ENCODE measurements at places on chromosomes 2 and 18.

DNA sequence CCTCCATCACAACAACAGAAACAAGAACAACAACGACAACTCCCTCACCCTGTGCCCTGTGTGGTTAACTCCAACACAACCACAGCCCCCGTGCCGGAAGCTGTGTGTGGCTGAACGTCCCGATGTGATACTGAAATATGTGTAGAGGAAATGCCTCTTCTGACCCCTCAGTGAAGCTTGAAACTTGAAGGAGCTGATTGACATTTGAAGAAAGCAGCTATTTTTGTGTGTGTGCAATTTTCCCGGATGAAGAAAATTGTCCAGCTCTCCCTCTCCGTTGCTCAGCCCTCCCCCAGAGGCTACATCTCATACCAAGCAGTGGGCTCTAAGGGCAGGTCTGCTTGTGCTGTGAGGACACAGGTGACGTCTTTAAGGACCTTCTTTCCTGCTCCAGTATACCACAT, 173.8 kb downstream of the ICOS start:
- peak; percentile 35 for DNase-seq

GRCh38 chr2:7765236-7765635, 848.0 kb downstream of the RNF144A start:
- no peak for DNase-seq

- peak; percentile 89 for DNase-seq
Measured at GRCh38 chr2:11753452-11753885, 7.0 kb downstream of the LPIN1 start.

DNA sequence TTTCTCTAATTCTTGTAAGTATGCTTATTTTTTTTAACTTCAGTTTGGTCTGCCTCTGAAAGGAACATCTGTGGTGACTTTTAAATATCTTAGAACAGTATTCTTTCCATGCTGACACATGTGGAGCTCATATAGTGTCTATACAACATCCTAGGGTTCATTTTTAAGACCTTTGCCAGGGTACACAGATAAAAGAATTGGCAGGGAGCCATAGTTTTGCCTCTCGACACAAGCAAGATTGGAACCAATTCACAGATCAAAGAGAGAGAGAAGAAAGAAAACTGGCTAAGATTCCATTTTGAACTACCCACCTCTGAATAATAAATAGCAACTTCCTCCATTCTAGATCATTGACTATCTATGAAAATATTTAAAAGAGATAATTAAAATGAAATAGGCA, 142.7 kb upstream of the ST6GAL2 start:
- no peak for DNase-seq

- DNase-seq = no peak
Measured at GRCh38 chr2:74755386-74755785, 78.5 kb upstream of the HK2 start.

DNA sequence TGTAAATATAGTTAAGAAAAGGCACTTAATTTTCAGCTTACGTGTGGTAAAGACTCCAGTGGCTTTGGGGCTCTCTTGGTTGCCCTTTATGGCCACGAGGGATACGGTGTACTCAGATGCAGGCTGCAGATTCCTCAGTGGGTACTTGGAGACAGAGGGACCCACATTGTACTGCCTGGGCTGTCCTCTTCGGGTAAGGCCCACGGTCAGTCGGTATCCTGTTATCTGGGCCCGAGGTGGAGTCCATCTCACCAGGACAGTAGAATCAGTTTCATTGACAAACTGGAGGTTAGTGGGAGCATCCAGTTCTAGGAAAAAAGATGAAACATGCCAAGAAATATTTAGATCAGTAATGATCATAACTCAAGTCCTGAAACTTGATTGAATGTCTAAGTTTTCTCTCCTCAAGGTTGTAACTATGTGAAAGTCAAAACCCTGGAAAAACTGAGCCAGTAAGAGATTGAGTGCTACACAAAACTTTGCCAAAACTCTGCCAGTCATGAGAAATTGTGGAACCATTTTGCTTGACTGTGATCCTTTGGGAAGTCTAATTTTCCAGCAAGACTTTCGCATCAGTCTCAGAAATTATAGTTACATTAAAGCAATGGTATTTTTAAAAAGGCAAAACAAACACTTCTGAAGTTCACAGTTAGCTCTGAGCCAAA, 31.4 kb downstream of the FN1 start:
- DNase-seq = no peak

DNA sequence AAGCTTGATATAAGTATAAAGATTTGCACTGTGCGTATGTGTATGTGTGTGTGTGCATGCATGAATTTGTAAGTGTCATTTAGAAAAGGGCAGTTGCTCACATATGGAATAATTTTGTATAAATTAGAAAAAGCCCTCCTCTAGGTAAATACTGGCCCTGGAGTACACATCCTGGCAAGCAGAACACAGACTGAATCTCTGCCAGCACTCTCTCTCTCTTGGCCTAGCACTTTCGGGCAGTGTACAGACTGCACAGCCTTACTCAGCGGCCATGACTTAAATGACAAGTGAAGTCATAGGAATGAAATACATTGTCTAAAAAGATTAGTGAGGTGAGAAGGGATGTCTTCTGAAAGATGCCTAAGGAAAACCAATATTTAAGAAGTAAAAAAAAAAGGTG, 214.1 kb downstream of the RDH14 start:
- DNase-seq = no peak

GRCh38 chr2:54603357-54603756, 120.1 kb upstream of the EML6 start:
- DNase-seq = no peak

DNA sequence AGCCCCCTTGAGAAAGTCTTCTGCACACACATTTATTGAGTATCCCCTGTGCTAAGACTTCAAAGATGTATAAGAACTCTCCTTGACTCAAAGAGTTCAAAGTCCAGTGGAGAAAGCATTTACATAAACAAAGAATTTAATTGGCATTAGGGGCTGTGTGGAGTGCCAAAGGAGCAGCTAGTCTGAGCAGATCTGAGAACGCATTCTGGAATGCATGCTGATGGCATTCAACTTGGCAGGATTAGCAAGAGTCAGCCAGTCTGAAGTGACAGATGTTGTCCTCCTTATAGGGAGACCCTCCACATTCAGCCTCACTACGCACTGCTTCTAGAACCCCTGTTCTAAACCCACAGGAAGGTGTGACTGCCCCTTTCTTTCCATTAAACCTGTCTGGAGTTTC, 191.5 kb downstream of the RAD51AP2 start:
- DNase-seq = no peak

GRCh38 chr2:157194097-157194688, 63.3 kb upstream of the GALNT5 start:
- peak; percentile 21 for DNase-seq

DNA sequence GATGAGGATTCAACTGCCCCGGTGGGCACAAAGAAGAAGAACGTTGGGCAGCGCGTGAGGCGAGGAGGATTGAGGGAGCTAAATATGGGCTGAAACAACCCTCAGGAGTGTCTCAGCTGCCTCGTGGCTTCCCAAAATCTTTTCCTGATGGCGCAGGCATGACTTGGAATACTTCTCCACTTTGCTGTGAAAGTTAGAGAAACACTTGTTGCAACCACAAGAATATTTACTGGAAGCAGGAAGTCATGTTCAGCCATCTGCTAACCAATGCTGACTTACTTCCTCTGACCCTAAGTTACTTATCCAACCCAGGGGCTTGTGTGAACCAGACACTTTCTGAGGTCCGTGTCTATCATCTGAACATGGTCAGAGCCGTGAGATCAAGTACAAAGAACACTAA, 148.8 kb downstream of the ARL4C start:
- no peak for DNase-seq

DNA sequence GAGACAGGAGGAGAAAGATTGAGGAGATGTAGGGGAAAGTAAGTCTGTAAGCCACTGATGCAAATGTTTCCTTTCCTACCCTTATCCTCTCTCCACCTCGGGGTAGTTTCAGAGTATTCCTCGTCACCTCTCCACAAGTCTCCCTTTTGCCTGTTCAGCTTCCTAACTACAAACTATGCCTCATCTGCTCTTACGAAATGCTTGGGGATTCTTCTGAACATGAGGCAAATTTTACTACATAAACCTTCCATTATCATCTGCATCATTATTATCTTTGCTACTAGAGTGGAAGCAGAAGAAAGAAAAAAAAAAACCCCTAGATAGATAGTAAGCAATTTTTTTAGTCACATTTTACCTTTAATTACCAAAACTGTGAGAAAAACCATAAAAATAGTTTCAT, 43.1 kb upstream of the CWC22 start:
- no peak for DNase-seq

GRCh38 chr18:22213333-22213973, 44.1 kb downstream of the GATA6 start:
- DNase-seq = no peak

DNA sequence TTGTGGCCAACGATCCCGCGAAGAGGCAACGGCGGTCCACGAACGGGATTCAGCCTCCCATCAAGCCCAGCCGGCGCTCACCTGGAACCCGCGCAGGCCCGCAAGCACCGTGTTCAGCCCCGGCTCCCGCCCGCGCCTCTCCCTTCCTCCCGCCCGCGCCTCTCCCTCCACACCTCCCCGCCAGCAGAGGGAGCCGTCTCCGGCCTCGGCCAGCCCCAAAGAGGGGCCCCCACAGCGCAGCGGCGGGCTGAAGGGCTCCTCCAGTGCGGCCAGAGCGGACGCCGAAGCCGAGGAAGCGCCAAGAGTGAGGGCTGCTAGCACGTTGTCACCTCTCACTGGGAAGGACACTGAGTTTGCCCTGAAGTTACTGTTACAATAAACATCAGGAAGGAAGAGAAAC, 55.3 kb upstream of the LAPTM4A start:
- DNase-seq = no peak

- no peak for DNase-seq
Measured at GRCh38 chr2:33420726-33421125, 55.7 kb upstream of the RASGRP3 start.

DNA sequence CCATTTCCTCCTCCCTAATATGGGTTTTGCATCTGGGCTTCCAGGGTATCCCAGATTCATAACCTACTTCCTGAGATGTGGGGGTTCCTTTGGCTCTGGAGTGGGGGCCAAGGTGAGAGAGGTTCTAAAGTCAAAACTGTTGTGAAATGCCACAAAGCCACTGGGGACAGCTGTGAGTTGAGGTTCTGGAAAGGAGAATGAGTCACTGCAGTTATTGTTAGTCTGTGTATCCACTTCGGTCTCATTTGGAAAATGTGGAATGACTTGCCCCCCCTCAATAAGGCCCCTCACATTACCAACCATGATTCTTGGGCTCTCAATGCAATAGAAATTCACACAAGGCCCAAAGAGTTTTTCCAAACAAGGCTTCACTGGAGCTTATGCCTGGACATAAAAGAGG, 51.1 kb upstream of the LGALSL start:
- DNase-seq = no peak

GRCh38 chr2:25068217-25068616, 26.3 kb downstream of the EFR3B start:
- no peak for DNase-seq

GRCh38 chr2:241812730-241813643, 4.0 kb downstream of the NEU4 start:
- DNase-seq = no peak

- DNase-seq = no peak
Measured at GRCh38 chr2:180184506-180184905, 177.4 kb upstream of the CWC22 start.

DNA sequence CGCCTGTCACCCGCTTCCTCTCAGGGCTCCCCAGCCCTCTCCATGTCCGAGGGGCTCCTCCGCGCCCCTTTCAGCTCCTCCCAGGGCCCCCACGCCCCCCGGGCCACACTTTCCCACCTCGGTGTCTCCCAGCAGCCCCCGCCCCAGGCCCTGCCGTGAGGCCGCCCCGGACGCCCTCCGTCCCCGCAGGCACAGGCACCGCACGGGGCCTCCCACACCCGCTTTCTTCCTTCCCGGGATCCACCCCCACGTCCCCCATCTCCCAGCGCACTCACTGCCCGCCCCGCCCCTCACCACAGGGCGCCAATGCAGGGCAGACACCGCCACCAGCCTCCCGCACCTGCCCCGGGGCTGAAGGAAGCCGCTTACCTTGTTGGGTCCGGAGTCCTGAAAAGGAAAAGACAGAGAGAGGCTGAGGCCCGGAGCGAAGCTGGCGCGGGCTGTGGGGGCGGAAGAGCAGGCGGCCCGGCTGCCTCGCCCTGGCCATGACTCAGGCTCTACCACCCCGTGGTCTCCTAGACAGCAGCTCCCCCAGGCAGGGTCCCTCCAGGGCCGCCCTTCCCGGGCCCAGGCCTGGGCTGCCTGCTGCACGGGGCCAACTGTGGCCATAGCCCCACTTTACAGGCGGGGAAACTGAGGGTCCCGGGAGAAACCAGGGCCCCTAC, 37.7 kb downstream of the KIF1A start:
- DNase-seq = no peak

- no peak for DNase-seq
Measured at GRCh38 chr18:13400636-13401315, 182.2 kb downstream of the LDLRAD4 start.

GRCh38 chr2:52955079-52955478, 812.5 kb upstream of the CHAC2 start:
- no peak for DNase-seq

GRCh38 chr2:5520463-5520972, 171.7 kb upstream of the SOX11 start:
- no peak for DNase-seq

DNA sequence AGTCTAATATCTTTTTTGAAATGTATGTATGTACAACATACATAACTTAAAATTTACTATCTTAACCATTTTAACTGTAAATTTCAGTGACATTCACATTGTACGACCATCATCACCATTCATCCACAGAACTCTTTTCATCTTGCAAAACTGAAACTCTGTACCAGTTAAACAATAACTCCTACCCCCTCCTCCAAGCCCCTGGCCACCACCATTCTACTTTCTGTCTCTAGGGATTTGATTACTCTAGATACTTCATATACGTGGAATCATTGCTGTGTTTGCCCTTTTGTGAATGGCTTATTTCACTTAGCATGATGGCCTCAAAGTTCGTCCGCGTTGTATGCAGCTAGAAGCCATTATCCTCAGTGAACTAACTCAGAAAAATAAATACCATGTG, 217.0 kb downstream of the METTL4 start:
- DNase-seq = no peak

DNA sequence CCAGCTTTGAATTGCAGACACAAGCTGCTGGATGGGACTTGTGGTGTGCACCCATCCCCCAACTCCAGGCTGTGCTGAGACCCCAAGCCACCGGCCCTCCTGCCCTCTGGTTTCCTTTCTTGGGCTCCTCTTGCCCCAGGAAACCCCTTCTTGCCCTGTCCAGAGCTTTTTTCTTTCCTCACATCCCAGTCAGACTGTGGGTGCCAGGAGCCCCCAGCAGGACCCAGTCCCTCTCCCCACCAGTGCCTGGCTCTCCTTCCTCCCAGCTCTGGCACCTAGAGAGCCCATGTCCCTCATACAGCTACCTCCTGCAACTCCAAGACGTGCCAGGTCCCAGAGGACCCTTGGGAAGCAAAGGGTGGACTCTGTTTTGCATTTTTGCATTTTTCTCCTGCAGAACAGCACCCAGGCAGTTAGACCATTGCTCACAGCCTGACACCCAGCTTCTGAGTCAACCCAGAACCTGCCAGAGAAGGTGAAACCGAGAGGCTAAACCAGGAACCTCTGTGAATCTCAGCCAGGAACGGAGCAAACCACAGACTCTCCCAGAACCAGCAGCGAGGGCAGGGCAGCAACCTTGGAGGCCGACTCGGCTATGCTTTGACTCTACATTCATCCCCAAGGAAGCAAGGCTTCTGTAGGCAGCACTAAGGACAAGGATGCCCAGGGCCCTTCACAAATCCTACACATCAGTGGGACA, 221.1 kb downstream of the ANAPC1 start:
- DNase-seq = peak; percentile 29

- no peak for DNase-seq
Measured at GRCh38 chr2:78992451-78992806, 33.1 kb upstream of the REG3G start.
